CD14-positive monocyte (primary cell): ENCODE measurements at places on chromosomes 2 and 18. TPM values are rescaled to one million over a fixed set of nuclear protein-coding genes. Genes with fewer than 3 reads are reported as not detected.

DNA sequence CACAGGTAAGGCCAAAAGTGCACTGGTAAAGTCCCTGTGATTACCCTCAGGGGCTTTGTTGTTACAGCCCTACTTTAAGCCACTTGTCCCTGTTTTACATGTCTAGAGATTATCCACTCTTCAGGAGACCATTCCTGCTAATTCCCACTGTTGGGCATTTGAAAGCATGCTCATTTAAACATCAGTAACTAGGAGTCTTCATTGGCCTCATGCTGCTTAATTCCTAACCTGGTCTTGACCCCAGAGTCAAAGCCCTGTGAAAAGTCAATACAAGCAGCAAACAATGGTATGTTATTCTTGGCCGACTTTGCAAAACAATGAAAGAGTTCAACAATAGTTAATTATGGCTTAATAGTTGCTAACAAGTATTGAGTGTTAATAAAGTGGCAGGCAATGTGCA is 23.2 kb downstream of the AFF3 start:
- no peaks in the 10 kb centered on the region for H3K36me3 ChIP-seq
- no peak overlapping the region for H3K27ac ChIP-seq
- H3K4me1 ChIP-seq, result peaks cover 11% of the 10 kb centered on the region
- no peaks in the 10 kb centered on the region for H3K27me3 ChIP-seq

DNA sequence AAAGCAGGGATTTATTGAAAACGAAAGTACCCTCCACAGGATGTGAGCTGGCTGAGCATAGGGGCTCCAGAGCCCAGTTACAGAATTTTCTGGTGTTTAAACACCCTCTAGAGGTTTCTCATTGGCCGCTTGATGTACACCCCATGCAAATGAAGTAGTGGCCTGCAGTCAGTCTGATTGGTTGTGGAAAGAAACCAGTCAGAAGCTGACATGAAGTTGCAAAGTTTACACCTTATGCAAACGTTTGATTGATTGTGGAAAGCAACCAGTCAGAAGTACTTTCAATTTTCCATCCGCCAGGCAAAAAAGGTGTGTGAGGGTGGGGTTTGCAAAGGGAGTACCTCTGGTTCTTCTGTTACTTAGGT is 62.3 kb downstream of the VWA3B start:
- no peaks in the 10 kb centered on the region for H3K36me3 ChIP-seq
- H3K4me3 ChIP-seq, result no peak overlapping the region
- no peak for DNase-seq
- no peak overlapping the region for H3K27ac ChIP-seq

DNA sequence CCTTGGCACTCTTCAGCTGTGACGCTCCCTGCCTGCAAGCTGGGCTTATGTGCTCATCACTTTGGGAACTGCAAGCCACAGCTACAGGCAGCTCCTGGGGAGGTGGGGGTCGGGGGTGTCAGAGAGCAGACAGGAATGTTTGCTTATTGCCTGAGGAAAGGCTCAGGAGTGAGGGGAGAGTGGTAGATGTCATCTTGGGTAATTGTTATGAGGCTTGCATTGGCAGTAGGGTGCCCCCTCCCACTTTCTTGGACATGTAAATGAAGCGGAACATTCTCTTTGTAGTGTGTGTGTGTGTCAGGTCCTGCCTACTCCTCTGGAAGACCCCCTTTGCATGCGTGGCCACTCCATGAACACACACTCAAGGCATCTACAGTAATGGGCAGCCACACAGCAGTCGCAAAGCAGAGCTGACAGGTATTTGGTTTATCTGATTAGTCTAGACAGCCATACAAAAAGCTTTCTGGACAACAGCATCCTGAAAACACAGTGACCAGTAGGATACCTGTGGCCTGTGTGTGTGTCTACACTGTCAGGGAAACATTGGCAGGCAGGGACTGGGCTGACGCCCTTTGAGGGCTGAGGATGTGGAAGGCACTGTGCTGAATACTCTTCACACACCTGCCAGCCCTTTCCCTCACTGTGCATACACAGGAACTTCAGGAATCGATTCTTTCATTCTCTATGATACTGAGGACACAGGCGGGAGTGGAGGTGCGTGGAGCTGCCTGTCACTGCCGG is 17.1 kb upstream of the MC2R start:
- H3K4me3 ChIP-seq, result no peak overlapping the region
- no peaks in the 10 kb centered on the region for H3K27me3 ChIP-seq
- no peak for DNase-seq
- H3K4me1 ChIP-seq, result no peaks in the 10 kb centered on the region
- H3K36me3 ChIP-seq, result no peaks in the 10 kb centered on the region
- H3K27ac ChIP-seq, result no peak overlapping the region

- H3K4me3 ChIP-seq, result no peak overlapping the region
- no peaks in the 10 kb centered on the region for H3K36me3 ChIP-seq
- H3K27me3 ChIP-seq, result no peaks in the 10 kb centered on the region
- no peaks in the 10 kb centered on the region for H3K4me1 ChIP-seq
These were observed 94.1 kb upstream of the ST8SIA3 start for GRCh38 chr18:57258131-57258777.

- no peaks in the 10 kb centered on the region for H3K27me3 ChIP-seq
- no peak overlapping the region for H3K27ac ChIP-seq
- no peaks in the 10 kb centered on the region for H3K4me1 ChIP-seq
- no peak for DNase-seq
- H3K36me3 ChIP-seq, result no peaks in the 10 kb centered on the region
- H3K4me3 ChIP-seq, result no peak overlapping the region
These were observed 31.7 kb downstream of the PCARE start for GRCh38 chr2:29042561-29043075.

The RSAD2 gene
- polyA plus RNA-seq, result 10.3 TPM
